ENCODE measurements at places on chromosomes 16 and 17.

- DNase-seq: no peak
These were observed at the start of the genes CXCL16 and ZMYND15 for GRCh38 chr17:4739122-4740024. Gene CXCL16 (minus strand): TSS chr17:4739928. CDS start chr17:4739339, 589 bp downstream. Gene ZMYND15 (plus strand): TSS chr17:4739833. CDS start chr17:4740549, 716 bp downstream.

DNA sequence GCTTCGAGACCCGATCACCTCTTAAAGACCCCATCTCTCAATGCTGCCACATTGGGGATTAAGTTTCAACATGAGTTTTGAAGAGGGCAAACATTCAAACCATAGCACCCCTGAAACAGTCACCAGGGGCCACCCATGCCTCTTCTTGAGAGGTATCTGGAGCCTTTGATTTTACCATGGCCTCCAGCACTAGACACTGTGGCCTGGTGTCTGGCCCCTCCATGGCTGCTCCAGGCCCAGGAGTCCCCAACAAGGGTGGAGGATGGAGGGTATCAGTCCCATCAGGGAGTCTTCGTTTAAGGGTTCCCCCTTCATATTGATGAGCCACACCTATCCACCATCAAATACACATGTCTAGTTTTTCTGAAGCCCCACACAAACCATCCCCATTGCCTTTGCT lies 66.5 kb upstream of the CDH5 start:
- DNase-seq: no peak

GRCh38 chr17:39969375-39969774 lies 6.6 kb downstream of the GSDMA start:
- DNase-seq: no peak

DNA sequence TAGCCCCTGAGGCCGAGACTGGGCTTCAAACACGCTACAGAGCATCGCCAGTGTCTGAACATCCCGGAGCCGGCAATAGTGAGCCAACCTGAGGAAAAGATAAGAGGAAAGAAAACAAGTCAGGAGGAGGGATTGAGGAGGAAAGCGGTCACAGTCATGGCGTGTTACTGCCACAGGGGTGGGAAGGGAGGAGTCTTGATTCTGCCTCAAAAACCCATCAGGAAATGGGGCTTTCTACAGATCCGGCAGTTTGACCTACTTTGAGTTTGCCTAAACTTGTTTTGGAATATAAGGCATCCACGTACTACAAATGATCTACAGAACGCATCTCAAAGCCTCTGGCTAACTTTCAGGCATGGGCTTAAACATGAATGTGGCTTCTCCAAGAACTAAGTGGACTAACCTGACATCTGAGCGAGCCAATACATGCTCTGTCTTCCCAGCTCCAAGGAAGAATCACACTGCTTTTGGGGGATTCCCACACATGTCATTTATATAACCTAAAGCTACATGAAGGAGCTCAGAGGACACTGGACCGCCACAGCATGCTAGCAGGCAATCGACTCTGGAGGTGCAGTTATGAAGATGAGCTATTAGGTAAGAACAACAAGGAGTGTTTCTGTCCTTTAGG lies 96.6 kb downstream of the WDR59 start:
- DNase-seq: no peak

- no peak for DNase-seq
These were observed 5.6 kb downstream of the CPNE7 start for GRCh38 chr16:89581045-89581695.

DNA sequence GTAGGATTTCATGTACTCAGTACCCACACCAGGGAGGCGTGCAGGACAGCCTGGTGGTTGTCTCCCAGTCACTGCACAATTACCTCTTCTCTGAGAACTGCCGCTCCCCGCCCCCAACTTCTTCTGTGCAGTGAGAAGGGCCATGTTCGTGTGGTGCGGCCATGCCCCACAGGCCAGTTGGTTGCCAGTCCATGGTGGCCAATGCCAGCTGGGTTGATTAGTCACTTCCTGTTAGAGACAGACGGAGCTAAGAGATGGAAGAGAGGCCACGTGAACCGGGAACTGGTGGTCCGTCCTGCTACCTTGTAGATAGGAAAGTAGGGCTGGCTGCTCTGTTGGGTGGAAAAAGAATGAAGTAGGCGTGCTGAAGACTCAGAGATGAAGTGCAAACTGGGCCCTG lies 206.5 kb downstream of the ABCC12 start:
- DNase-seq: no peak

- no peak for DNase-seq
These were observed 57.8 kb downstream of the HLF start for GRCh38 chr17:55322453-55322985.

GRCh38 chr16:56983211-56983751 lies 6.1 kb upstream of the NLRC5 start:
- no peak for DNase-seq

GRCh38 chr16:72015124-72015523 lies 6.6 kb downstream of the DHODH start:
- no peak for DNase-seq

- no peak for DNase-seq
These were observed 3.1 kb upstream of the POLG2 start for GRCh38 chr17:64499805-64500486.

DNA sequence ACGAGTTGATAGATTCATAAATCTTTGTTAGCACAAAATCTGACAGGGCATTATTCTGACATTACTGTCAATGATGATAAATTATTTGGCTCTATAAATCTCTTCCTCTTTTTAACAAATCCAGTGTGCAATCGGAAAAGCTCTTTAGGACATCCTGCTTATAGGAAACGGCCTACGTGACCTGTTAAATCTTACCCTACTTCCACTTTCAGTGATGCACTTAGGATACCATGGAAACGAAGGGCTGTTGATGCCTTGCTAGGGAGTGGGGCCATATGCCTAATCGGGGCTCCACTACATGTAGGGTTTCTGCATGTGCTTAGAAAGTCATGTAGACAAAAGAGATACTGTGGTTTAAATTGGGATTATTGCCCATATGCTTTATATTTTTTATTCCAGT lies 27.2 kb downstream of the ZNF594 start:
- no peak for DNase-seq

DNA sequence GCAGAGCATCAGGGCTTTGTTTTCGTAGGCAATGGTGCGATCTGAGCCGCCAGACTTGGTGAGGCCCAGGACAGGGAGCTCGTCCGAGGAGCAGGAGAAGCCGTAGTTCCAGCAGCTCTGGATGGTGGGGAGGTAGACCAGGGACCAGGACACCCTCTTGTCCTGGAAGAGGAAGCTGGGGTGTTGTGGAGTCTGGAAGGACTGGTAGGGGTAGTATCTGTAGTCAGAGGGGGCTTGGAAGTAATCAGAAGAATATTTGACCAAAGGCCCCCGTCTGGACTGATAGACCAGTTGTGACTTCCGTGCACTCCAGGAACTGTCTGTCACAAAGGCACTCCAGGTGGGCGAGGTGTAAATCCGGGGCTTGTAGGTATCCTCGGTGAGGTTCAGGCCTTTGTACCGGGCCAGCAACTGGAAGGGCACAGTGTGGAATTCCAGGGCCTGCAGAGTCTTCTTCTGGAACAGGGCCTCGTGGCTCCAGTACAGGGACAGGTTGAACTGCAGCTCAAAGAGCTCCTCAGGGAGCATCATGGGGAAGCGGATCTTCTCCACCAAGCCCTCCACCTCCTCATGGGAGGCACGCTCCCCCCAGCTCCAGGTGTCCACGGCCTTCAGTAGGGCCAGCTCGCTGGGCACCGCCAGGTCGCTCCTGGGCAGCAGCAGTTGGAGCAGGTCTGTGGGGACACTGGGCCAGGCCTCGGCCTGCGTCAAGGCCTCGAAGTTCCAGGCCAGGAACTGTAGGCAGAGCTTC lies 7.8 kb downstream of the LGALS3BP start:
- DNase-seq: no peak

DNA sequence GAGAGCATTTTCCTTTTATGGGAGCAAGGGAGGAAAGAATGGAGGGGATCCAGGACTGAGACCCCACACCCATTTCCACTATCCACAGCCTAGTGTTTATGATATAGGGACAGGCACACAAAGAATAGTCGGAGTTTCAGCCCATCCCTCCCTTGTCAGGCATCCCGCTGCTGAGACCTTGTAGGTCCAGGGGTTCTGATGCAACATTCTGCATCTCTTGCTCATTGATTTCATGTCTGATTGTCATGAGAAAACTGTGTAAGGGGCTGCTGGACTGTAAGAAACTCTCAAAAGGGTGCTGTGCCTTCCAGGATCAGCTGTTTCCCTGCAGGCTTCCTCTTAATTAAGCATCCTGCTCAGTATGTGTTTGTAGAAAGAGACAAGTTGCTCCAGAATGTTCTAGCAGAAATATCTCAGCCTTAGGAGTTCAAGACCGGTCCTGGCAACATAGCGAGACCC lies 5.3 kb upstream of the POLR3E start:
- no peak for DNase-seq

- no peak for DNase-seq
These were observed 27.9 kb upstream of the CMIP start for GRCh38 chr16:81416749-81417148.

DNA sequence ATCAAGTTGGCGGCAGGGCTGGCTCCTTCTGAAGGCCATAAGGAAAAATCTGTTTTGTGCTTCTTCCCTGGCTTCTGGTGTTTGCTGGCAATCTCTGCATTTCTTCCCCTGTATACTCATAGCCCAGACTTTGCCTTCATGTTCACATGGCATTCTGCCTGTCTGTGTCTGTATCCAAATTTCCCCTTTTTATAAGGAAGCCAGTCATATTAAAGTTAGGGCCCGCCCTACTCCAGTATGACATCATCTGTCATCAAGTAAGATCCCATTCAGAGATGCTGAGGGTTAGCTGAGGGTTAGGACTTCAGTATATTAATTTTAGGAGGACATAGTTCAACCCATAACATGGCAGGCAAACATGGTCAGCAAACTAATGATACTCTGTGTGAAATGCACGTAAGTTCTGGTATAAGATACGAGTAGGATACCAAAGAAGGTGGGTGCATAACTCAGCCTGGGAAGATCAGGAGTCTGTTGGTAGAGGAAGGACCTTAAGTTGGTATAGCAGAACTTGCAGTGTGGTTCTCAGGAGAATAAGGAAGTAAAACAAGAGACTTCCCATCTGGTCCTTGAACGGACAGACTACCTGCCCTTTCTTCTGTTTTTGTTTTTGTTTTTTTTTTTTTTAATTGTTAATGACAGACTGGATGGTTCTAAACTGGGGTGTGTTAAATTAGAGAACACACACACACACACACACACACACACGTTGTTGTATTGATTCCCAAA lies 13.9 kb downstream of the MAP2K6 start:
- DNase-seq: no peak

- no peak for DNase-seq
These were observed 67.7 kb upstream of the TANC2 start for GRCh38 chr17:62898239-62898864.

- no peak for DNase-seq
These were observed at the start of gene STX8 for GRCh38 chr17:9575381-9576101. Gene STX8 (minus strand): TSS chr17:9575820. CDS start chr17:9575808, 12 bp downstream.

DNA sequence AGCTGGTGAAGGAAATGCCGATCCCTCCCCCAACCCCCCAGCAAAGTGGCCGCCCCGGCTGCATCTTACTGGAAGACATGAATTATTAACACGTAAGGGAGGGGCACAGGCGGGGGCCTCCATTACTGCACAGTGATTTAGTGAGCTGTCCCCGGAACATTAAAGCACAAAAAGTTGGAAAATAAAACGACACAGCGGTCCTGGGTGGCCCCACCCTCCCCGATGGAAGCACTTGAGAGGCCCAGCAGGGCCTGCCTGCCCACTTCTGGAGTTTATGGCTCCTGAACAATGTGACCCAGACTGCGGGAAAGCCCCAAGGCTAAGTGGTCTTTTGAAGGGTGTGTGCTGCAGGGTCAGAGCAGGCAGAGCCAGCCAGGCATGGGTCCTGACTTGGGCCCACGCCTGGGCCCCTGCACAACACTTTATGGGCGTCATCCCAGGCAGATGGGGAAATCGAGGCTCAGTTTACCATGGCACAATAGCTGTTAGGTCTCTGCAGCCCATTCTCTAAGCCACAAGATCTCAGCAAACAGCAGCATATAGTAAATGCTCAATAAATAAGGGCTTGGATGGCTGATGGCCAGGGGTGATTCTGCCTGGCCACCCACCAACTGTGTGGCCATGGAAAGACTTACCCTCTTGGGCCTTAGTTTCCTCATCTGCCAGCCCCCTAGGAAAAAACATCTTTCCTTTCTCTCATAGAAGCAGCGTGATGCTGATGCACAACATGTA lies 22.8 kb downstream of the CCDC102A start:
- DNase-seq: no peak

- DNase-seq: no peak
These were observed 2.5 kb upstream of the CCL2 start for GRCh38 chr17:34252444-34253138.

- no peak for DNase-seq
These were observed 251.9 kb downstream of the IRX3 start for GRCh38 chr16:54034684-54035083.

DNA sequence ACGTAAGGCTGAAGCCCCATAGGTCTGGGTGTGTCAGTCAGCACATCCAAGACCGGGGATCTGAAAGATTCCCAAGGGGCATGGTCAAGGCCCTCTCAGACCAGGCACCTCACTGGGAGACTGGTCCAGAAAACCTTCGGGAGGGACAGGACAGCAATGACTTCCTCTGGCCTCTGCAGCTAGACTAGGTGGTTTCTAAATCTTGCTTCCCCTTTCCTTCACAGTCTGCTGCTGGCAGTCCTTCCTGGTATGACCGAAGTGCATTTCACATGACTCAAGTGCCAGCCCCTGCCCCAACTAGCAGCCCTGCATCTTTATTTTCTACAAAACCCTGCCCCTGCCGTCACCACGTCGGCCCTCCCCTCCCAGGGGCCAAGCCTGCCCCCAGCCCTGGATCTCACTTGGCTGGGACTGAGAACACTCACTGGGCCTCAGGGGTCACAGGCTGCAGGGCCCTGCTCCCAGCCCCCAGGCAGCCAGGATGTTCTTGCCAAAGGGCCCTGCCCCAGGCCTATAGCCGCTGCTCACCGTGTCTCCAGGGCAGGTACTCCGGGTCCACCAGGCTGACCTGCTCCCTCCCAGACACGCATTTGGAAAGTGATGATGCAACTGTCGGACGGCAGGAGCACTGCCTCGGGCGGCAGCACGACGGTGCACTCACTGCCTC lies 18.3 kb downstream of the POLR3K start:
- no peak for DNase-seq

DNA sequence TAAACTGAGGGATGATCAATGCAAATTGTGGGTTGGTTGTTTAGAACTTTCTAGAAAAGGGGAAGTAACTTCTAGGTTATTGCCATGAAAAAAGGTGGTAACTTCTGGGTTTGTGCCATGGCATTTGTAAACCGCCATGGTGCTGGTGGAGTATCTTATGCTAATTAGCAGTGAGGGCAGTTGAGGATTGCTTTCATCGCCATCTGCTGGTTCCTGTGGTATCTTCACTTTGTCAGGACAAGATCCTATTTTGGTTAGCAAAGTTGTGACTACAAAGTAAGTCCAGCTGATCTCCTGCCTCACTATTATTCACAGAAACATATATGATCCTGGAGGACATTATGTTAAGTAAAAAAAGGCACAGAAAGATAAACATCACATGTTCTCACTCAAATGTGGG lies 1332.3 kb downstream of the CDH11 start:
- no peak for DNase-seq
